ENCODE measurements at places on chromosomes 11 and 22.

GRCh38 chr22:46957521-46957920 is 195.1 kb downstream of the TBC1D22A start:
- no peak for DNase-seq

DNA sequence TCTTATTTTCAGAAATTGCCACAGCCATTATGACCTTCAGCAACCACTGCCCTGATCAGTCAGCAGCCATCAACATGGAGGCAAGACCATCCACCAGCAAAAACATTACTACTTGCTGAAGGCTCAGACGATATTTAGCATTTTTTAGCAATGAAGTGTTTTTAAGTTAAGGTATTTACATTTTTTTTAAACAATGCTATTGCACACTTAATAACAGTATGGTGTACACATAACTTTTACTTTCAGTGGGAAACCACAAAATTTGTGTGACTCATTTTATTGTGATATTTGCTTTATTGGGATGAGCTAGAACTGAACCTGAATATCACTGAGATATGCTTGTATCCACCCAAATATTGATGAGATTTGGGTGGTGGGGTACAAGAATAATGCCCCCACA is 110.9 kb downstream of the TSPAN18 start:
- no peak for DNase-seq

DNA sequence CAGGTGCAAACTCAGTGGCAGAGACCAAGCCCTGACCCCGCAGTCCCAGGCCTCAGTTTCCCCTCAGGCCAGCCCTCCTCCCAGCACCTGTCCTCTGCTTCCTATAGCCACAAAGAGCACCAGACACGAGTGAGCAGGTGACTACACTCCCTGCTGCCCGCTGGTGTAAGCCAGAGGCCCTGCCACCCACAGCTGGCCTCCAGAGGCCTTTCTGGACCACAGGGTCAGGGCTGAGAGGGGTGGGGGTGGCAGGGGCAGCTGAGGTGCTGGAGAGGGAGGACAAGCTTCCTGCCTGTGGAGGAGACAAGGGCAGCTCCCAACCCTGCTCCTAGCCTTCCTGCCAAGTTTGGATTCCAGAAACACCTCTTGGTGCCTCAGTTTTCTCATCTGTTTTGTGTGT is 31.3 kb upstream of the WNT7B start:
- no peak for DNase-seq

DNA sequence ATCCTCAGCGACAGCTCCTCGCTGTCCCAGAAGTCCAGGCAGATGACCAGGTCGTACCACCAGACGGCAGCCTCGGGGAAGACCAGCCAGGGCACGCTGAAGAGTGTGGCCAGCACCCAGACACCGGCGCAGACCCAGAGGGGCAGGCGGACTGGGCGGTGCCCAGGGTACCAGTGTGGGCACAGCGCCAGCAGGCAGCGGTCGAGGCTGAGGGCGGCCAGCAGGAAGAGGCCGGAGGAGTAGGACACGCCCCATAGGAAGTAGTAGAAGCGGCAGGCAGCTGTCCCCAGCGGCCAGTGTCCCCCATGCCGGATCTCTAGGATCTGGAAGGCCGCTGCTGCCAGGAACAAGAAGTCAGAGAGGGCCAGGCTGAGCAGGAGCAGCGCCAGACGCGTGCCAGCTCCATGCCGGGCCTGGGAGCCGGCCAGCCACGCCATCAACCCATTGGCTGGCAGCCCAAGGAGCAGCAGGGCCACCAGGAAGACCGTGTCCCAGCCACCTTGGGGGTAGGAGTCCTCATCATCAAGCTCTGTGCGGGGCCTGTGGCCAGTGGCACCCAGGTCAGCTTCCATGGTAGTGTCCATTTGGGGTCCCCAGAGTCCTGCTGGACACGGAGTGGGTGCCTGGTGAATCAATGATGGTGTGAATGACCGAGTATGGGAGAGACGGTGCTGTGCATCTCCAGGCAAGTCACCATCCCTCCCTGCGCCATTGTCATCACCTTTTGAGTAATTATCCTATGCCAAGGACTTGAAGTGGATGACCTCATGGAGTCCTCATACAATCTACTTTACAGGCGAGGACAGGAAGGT is at the start of gene GPR152:
GPR152 (minus strand) TSS at position 589 of the 812 bp plus-strand sequence; CDS start at position 584, 5 bp downstream.
- DNase-seq, result no peak

- no peak for DNase-seq
Measured at GRCh38 chr11:103730131-103730940, 306.1 kb upstream of the DDI1 start.

DNA sequence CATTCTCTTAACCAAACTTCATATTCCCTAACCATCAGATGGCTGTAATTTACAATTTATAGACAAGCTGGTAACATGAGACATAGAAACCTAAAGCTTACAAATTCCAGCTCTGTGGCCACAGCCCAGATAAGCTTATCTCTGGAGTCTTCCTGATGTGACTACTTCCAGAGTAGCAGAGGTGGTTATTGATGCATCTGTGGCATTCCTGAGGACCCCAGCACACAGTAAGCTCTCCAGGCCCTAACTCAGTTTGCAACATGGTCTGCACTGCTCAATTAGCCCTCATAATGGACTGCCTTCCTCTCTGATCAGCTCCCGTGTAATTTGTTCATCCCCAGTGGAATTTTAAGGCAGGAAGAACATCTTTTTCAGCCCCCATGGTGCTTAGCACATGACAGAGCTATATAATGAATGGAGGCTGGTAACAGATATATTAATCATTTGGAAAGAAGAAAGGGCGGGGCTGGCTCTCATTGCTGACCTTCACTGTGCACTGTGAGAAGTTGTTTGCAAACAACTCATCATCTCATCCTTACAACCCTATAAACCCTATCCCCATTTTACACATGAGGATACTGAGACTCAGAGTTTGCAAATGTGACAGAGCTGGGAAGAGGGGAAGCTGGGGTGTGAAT is 30.1 kb upstream of the KCNJ11 start:
- DNase-seq, result no peak

Measured in NCI-H1930 (cell line).